CMK (cell line): ENCODE measurements at places on chromosomes 1 and 21.

- DNase-seq = no peak
Measured at GRCh38 chr21:34836933-34837505, 168.2 kb downstream of the CLIC6 start.

- no peak for DNase-seq
Measured at GRCh38 chr21:44477131-44477530, 21.8 kb downstream of the LRRC3 start.

- DNase-seq = no peak
Measured at GRCh38 chr1:56105397-56105796, 474.0 kb downstream of the PLPP3 start.

DNA sequence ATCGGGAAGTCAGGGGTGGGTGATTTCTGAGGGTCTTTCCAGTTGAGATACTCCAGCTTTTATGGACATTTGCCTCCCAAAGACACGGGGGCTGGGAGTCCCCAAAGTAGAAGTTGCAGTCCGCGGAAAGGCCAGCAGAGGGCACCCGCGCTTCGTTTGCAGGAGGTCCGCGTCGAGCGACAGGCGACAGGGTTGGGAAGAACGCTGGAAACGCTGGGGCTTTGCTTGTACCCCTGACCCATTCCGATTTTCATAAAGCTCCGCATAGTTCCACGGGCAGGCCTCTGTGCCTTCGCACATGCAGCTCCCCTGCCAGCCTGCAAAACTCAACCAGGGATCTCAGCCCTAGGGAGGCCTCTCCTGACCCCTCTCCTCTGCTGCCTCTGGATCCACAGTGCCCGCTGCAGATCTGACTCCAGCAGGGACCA is 44.2 kb upstream of the LAPTM5 start:
- no peak for DNase-seq

GRCh38 chr1:52233463-52233862 is 91.6 kb downstream of the ZFYVE9 start:
- no peak for DNase-seq

DNA sequence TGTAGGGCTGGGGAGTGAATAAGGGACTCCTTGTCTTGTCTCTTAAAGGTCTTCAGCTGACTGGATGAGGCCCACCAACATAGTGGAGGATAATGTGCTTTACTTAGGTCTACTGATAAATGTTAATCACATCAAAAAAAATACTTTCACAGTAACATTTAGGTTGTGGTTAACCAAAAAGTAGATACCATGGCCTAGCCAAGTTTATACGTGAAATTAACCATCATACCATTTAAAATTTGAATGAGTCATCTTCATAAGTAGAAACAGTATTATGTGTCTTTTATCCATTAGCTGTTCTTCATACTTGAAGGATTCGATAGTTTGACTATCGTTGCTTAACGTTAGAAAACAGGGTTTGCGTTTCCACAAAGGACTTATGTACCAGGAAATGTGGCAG is 80.9 kb downstream of the MTR start:
- DNase-seq = no peak

DNA sequence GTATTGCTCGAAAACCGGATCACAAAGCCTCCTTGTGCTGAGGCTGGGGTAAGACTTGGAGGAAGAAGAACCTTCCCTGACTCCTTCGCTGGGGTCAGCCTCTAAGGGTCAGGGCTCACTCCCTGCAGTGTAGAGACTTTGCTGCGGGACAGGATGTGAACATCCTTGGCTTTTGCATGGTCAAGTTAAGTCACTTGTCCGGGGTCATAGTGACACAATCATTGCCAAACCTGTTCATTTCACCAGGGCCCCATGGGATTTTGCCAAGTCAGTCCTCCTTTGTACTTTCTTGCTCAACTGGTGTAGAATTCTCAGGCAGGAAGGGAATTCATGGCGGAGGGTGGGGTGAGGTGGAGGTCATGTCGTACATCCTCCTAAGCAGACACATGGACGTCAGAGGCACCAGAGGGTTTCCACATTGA is 24.7 kb upstream of the IL10 start:
- no peak for DNase-seq

- no peak for DNase-seq
Measured at GRCh38 chr1:85801520-85801919, 93.3 kb upstream of the ZNHIT6 start.

DNA sequence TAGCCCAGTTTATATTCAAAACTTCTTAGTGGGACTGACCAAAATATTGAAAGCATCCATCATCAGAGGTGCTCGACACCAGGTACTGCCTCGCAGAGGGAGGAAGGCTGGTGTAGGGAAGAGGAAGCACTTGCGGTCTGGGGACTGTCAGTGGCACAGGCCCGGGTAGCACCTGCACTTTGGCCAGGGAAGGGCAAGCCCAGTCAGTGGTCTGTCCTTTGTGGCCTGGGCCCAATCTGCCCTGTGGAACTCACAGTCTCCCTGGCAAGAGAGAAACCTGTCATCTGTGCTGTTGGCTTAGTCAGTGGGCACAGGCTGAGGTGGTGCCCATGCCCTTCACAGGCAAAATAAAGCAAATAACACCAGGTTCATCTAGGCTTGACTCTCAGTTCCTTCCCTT is 77.4 kb downstream of the SYT6 start:
- no peak for DNase-seq

- DNase-seq = no peak
Measured at GRCh38 chr1:234629026-234629425, 19.0 kb upstream of the IRF2BP2 start.

- DNase-seq = no peak
Measured at GRCh38 chr1:55413286-55413685, 198.1 kb upstream of the USP24 start.

GRCh38 chr1:11238311-11238710 is 24.0 kb downstream of the MTOR start:
- no peak for DNase-seq

DNA sequence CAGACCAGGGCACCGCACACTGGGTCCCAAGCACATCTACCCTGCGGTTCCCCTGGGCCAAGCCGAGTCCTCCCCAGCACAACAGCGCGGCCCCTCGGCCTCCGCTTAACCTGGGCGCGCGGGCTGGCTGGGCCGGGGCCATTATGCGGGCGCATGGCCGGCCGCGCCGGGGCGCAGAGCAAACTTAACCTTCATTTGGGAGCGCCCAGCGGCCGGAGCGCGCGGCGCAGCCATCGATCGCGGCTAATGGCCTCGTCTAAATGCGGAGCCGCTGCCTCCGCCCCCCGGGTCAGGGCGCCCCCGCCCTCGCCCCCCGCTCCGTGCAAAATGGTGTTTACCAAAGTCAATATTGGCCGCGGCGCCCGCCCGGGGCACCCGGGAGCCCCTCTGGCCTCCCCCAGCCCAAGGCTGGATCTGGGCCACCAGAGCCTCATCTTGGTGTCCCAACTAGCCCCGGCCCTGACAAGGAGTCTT is 272.1 kb downstream of the TRABD2B start:
- DNase-seq = no peak

DNA sequence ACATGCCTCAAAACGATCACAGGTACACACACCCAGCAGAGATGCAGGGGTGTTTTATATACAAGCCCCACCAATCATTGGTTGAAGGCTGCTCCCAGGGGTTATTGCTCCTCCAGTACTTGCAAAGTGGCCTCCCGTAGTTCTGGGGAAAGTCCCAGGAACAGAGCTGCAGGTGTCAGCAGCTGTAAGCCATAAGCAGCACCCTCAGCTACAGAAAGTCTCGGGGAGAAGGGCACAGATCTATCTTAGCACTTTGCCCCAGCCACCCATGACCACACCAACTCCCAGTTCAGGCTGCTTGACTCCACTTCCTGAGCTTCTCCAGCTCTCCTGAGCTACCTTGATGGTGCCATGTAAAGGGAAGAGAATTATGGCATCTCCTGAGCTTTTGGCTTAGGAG is 222.7 kb upstream of the GJB5 start:
- no peak for DNase-seq

GRCh38 chr1:89460325-89460724 is 64.3 kb upstream of the LRRC8B start:
- DNase-seq = no peak

DNA sequence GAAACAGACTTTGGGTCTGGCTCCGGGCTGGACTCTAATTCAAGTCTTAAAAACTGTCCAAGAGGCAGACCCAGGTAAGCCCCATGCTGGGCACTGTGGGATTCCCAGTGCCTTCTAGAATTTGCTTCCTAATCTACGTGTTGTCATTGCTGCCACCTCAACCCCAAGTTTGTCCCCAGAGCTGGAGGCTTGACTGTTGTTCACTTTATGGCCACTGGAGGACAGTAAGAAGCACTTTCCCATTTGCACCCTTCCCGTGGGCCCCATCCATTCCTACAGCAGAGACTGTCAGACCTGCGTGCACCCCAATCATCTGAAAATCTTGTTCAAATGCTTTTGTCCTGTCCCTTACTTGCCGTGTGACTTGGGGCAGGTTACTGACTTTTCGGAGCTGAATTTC is 29.4 kb upstream of the VASH2 start:
- no peak for DNase-seq

DNA sequence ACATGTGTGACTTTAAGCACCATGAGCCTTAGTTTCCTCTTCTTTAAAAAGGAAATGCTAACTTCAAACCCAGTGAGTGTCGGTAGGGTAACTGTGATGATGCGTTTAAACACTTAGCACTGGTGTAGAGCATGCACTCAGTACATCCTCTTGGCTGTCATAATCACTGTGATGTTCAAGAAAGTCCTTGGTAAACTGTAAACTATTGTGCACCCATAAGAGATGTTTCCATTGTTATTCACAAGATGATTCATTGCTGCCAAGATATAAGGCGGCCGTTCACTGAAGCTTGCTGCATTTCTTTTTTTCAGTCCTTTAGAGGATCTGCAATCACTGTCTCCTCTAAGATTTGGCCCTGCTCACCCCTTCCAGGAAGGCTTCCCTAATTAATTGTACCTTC is 61.8 kb upstream of the DAB1 start:
- no peak for DNase-seq

DNA sequence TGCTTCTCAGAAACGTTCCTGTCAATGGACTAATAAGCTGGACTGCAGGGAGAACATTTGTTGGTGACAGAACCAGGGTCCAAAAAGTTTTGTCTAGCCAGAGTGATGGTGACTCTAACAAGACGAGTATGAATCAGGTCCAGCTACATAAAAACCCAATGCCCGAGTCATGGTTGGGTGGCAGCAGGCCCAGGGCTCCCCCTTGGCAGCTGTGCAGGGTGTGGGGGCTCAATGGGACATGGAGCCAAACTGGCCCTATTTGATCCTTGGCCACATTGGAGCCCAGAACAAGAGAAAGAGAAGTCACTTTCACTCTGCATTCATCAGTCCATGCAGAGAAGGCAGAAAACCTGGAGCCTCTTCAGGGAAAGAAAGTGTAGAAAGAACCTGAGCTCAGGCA is 37.9 kb upstream of the TENT5C start:
- no peak for DNase-seq
